ENCODE measurements at places on chromosomes 7 and 10.
A peak's percentile ranks its signal among the peaks of the same experiment; 100 is the strongest.

GRCh38 chr7:139340808-139341057 lies 404 bp upstream of the FMC1 start:
- H3K4me1 ChIP-seq = peaks cover 11% of the 10 kb centered on the region
- H3K27ac ChIP-seq = peak overlapping the region; percentile 100
- DNase-seq = no peak

GRCh38 chr10:84743483-84743882 lies 415.1 kb downstream of the CCSER2 start:
- H3K4me3 ChIP-seq = no peak overlapping the region
- no peak for DNase-seq
- no peaks in the 10 kb centered on the region for H3K27me3 ChIP-seq
- H3K4me1 ChIP-seq = no peaks in the 10 kb centered on the region
- no peak overlapping the region for H3K27ac ChIP-seq
- no peaks in the 10 kb centered on the region for H3K36me3 ChIP-seq

- no peak for DNase-seq
- no peaks in the 10 kb centered on the region for H3K4me1 ChIP-seq
- no peak overlapping the region for H3K4me3 ChIP-seq
- H3K36me3 ChIP-seq = peaks cover 5% of the 10 kb centered on the region
Measured at GRCh38 chr10:119449760-119450461, 92.6 kb downstream of the RGS10 start.

GRCh38 chr10:16105082-16105481 lies 244.8 kb upstream of the MINDY3 start:
- peaks cover 4% of the 10 kb centered on the region for H3K4me1 ChIP-seq
- no peak for DNase-seq
- H3K36me3 ChIP-seq = no peaks in the 10 kb centered on the region
- no peak overlapping the region for H3K4me3 ChIP-seq

DNA sequence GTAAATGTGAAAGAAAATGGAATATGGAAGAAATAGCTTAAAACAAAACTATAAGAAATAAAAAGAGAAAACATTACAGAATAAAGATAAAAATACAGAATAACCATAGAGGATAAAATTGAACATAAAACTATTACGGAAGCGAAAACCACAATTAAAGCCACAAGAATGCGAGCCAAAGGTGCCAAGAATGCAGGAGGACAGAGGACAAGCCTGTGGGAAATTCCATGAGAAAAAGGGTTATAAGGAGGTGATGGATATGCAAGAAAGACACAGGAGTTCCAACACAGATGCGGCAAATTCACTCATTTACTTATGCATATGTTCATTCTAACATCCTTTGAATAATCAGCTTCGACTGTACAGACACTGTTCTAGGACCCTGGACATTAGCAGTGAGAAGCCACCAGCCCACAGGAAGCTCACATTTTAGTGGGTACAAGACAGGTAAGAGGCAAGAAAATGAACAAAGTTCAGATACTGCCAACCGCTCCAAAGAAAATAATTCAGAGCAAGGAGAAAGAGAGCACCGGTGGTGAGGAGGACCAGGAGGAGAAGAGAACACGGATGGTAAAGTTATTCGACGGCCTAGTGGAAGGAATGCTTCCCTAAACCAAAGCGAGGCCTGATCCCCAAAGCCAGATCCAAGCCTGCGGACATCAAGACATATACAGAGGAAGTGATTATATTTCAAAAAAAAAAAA lies 213.7 kb upstream of the MGMT start:
- H3K27me3 ChIP-seq = peaks cover 27% of the 10 kb centered on the region
- H3K36me3 ChIP-seq = no peaks in the 10 kb centered on the region
- no peak for DNase-seq
- no peaks in the 10 kb centered on the region for H3K4me1 ChIP-seq

- H3K36me3 ChIP-seq = no peaks in the 10 kb centered on the region
- no peak for DNase-seq
- no peak overlapping the region for H3K4me3 ChIP-seq
- H3K27me3 ChIP-seq = no peaks in the 10 kb centered on the region
- peaks cover 20% of the 10 kb centered on the region for H3K4me1 ChIP-seq
Measured at GRCh38 chr10:80684259-80684658, 146.6 kb downstream of the SH2D4B start.

GRCh38 chr10:113442336-113442735 lies 110.5 kb upstream of the HABP2 start:
- H3K4me3 ChIP-seq = no peak overlapping the region
- H3K36me3 ChIP-seq = no peaks in the 10 kb centered on the region
- H3K27me3 ChIP-seq = peaks cover 17% of the 10 kb centered on the region
- no peak overlapping the region for H3K27ac ChIP-seq
- DNase-seq = no peak
- H3K4me1 ChIP-seq = peaks cover 13% of the 10 kb centered on the region

DNA sequence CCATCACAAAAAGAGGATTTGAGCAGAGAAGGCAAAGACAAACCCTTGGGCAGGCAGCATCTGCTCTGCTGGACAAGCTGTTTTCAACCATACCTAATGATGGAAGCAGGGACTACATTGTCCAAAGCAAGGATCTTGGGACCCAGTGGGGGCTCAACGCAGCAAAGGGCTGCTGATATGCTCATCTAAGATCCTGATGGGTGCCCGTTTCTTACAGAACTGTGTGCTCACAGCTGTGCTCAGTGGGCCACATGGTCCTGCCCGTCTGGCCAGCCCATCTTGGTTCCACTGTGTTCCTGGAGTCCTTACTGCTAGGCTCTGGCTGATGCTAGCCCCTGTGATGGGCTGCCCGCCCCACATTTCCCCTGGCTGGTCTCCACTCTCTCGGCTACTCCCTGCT lies 36.1 kb downstream of the GPRIN2 start:
- no peaks in the 10 kb centered on the region for H3K36me3 ChIP-seq
- H3K4me1 ChIP-seq = no peaks in the 10 kb centered on the region
- peaks cover 5% of the 10 kb centered on the region for H3K27me3 ChIP-seq
- H3K4me3 ChIP-seq = no peak overlapping the region

DNA sequence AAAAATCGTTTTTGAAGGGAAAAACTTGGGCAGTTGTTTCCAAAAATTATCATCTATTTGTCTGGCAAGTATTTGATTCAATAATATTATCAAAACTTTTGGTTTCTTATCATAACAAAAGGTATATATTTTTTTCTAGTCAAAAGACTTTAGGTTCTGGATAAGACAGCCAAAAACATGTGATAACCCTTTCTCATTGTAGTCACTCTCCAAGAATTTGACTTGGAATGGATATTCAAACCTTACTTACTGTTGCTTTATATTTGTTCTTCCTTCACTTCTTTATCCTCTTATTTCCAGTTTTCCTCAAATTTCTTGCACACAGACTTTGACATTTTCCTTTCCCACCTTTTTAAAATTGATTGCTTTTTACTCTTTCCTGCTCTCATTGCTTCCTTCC lies 140.9 kb upstream of the FAM3C start:
- H3K27ac ChIP-seq = no peak overlapping the region
- no peaks in the 10 kb centered on the region for H3K4me1 ChIP-seq
- no peaks in the 10 kb centered on the region for H3K27me3 ChIP-seq
- DNase-seq = no peak
- H3K4me3 ChIP-seq = no peak overlapping the region

GRCh38 chr7:5278766-5279165 lies 4.0 kb upstream of the SLC29A4 start:
- H3K27me3 ChIP-seq = peaks cover 6% of the 10 kb centered on the region
- H3K4me1 ChIP-seq = peaks cover under 1% of the 10 kb centered on the region
- no peaks in the 10 kb centered on the region for H3K36me3 ChIP-seq

DNA sequence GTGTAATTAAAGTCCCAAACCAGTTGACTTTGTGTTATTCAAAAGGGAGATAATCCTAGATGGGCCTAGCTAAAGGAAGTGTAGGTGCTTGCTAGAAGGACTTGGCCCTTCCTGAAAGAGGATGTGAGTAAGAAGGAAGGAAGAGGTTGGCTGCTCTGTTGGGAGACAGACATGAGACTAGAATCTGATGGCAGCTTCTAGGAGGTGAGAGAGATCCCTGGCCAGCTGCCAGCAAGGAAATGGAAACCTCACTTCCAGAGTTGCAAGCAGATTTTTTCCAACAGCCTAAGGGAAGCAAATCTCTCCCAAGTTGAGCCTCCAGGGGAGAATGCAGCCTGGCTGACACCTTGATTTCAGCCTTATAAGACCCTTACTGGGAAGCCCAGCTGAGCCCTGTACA lies 368.4 kb upstream of the ZMIZ1 start:
- no peak overlapping the region for H3K27ac ChIP-seq
- no peak overlapping the region for H3K4me3 ChIP-seq
- peaks cover 8% of the 10 kb centered on the region for H3K4me1 ChIP-seq
- no peaks in the 10 kb centered on the region for H3K36me3 ChIP-seq

DNA sequence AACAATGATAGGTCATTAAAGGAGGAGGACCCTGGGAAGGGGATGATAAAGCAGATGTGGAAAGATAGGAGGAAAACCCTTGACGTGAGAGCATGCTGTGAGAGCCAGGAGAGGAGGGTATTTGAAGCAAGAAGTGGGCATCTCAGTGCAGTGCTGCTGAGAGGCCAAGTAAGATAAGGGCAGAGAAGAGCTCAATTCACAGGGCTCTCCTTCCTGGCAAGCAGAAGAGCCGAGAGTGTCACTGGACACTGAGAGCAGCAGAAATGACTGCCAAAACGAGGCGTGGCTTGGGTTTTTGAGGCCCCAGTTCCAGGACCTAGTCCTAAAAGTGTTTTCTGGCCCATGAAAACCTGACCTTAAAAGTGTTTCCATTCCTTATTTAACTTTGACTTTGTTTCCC lies 213.5 kb downstream of the LHFPL3 start:
- no peaks in the 10 kb centered on the region for H3K4me1 ChIP-seq
- H3K27ac ChIP-seq = no peak overlapping the region

DNA sequence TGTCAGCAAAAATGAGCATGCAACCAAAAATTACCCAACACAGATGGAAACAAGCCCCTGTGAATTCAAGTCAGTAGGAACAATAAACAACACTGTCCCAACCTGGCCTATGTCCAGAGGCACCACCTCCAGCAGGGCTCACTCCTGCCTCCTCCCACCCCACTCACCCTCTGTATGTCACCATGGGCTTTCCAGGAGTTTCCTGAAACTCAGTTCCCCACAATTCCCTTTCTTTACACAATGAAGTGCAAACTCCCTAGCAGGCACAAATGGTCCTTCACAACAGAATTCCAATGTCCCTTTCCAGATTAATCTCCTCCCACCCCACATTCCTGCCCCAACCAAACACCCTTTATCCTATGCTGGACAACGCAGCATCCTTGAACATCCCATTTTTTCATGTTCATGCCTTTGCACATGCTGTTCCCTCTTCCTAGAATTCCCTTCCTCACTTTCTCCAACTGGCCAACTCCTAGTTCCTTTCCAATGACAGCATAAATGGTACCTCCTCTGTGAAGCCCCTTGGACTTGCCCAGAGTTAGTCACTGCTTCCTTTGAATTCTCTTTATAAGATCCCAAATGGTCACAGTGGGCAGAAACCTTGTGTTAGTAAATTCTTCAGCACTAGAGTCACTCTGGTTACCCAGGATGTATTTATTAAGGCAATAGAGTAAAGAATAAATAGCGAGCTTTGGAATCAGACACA lies 157.5 kb downstream of the SLIT1 start:
- H3K27me3 ChIP-seq = no peaks in the 10 kb centered on the region
- no peak overlapping the region for H3K27ac ChIP-seq
- H3K4me1 ChIP-seq = peaks cover 2% of the 10 kb centered on the region
- no peaks in the 10 kb centered on the region for H3K36me3 ChIP-seq

GRCh38 chr7:44177570-44178131 lies 11.6 kb downstream of the GCK start:
- no peaks in the 10 kb centered on the region for H3K4me1 ChIP-seq
- H3K4me3 ChIP-seq = no peak overlapping the region
- no peaks in the 10 kb centered on the region for H3K36me3 ChIP-seq
- no peak for DNase-seq
- no peak overlapping the region for H3K27ac ChIP-seq

DNA sequence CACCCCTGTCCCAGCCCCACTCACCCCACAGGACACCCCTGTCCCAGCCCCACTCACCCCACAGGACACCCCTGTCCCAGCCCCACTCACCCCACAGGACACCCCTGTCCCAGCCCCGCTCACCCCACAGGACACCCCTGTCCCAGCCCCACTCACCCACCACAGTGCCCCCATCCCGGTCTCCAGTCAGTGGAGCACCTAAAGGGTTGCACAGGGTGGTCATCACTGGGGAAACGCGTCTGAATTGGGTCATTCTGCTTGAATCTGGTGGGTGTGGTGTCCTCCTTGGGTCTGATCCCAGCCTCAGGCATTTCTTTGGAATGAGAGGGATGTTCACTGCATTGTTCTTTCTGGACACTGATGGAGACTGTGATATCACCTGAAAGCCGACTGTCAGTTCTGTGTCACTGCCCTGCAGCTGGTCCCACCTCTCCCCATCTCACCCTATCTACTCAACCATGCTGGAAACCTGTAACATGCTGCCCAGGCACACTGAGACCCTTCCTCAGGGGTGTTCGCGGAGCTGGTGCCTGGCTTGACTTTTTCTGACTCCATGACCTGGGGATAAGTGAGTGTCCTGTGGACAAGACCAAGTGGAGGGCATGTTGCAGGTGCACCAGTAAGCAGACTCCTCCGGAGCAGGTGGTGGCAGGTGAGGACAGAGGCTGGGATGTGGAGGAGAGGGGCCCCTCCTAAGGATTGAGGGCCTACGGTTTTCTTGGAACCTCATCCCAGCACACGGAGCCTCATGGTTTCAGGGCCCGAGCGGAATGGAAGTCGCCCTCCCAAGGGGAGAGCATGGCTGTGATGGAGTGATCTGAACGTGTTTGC lies 262.5 kb upstream of the PPP2R2D start:
- no peak for DNase-seq
- H3K4me1 ChIP-seq = peaks cover 19% of the 10 kb centered on the region
- no peaks in the 10 kb centered on the region for H3K27me3 ChIP-seq
- peaks cover 2% of the 10 kb centered on the region for H3K36me3 ChIP-seq
- no peak overlapping the region for H3K4me3 ChIP-seq

DNA sequence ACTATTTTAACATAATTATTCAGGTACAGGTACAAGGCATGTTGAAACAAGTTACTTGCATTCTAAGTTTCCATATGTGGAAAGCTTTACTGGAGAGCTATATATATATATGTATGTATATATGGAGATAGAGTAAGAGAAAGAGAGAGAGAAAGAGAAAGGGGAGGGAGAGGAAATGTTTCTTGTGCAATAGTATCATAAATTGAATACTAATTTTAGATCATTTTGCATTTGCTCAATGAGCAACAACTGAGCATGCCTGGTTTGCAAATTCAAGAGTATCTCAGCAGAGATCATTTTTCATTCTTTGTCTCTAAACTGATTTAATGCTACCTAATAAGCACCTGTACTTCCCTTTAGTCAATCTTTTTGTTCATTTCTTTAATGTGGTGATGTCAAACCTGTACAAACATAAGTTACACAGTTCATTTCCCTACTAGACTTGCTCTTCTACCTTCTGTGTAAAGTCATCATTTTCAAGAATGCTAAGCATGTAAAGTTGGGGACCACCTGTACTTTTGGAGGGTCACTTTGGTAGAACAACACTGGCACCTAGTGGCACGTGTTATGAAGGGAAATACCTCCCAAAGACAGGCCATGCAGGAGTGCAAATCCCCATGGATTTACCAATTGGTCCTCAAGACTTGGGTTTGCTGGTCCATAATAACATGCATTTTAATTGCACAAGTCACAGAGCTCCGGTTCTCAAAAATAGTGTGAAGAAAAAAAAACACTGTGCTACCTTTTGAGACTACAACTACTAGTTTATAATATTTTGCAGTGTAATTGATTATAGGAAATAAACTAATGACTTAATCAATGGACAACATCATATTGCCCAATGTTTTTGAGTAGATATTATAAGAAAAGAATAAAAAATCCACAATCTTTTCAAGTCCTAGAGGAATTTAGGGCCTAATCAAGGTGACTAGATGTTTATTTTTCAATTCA lies 431.2 kb upstream of the IGFBP3 start:
- H3K4me1 ChIP-seq = peaks cover 2% of the 10 kb centered on the region
- no peaks in the 10 kb centered on the region for H3K36me3 ChIP-seq
- no peak overlapping the region for H3K4me3 ChIP-seq
- DNase-seq = peak; percentile 44
- H3K27ac ChIP-seq = no peak overlapping the region

GRCh38 chr10:14345262-14345661 lies 14.5 kb upstream of the FRMD4A start:
- H3K36me3 ChIP-seq = no peaks in the 10 kb centered on the region
- H3K4me1 ChIP-seq = no peaks in the 10 kb centered on the region

Data from progenitor cell of endocrine pancreas (in vitro differentiated cells).